ENCODE measurements at places on chromosomes 12 and 14.

GRCh38 chr12:19248929-19249602, 119.5 kb downstream of the PLEKHA5 start:
- no peak for DNase-seq

- DNase-seq, result no peak
These were observed 44.8 kb downstream of the RHOJ start for GRCh38 chr14:63249092-63249491.

GRCh38 chr12:115672086-115672485, 605.4 kb downstream of the MED13L start:
- DNase-seq, result no peak

GRCh38 chr12:78792052-78792698, 72.4 kb upstream of the SYT1 start:
- no peak for DNase-seq

DNA sequence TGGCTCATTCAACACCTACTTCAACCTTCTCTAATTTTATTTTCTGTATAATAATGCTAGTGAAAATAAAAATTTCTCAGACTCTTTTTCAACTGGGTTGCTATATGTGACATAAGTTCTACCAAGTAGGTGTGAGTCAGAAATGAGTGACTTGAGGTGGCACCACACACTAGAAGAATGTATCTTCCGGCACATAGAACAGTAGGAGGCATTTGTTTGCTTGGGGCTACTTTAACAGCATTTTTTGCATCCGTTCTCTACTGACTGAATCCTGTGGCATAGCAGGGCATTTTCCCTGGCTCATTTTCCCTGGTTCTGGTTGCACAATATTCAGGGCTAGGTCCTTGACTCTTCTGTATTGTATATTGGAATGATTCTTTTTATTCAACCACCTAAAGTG, 194.0 kb upstream of the SLC16A7 start:
- no peak for DNase-seq

GRCh38 chr14:70567791-70568190, 32.7 kb downstream of the MED6 start:
- DNase-seq, result no peak
